Thyroid gland (tissue), 4 donors: ENCODE measurements at places on chromosomes 1 and 21. TPM values are rescaled to one million over a fixed set of nuclear protein-coding genes. Genes with fewer than 3 reads are reported as not detected.
A peak's percentile ranks its signal among the peaks of the same experiment; 100 is the strongest.

Gene RORC
- 48.4 TPM for total RNA-seq

Gene LMX1A
- not detected for total RNA-seq

Gene LIX1L
- 21.3 TPM for total RNA-seq

Gene ASAP3
- total RNA-seq, result 72.5 TPM

Gene ZNF695
- total RNA-seq, result 0.11 TPM

Gene S100A11
- 136 TPM for total RNA-seq

Gene SLC16A4
- total RNA-seq, result 30.5 TPM

Gene SLC37A1
- total RNA-seq, result 36.9 TPM

Gene TNFRSF9
- total RNA-seq, result not detected

Gene IGSF21
- total RNA-seq, result 2.6 TPM

Gene MFAP2
- 21.1 TPM for total RNA-seq

- H3K4me1 ChIP-seq, result peaks cover 22% of the 10 kb centered on the region
- H3K4me3 ChIP-seq, result no peak overlapping the region
Observed at GRCh38 chr21:41428847-41429246, 2.8 kb downstream of the MX1 start.

DNA sequence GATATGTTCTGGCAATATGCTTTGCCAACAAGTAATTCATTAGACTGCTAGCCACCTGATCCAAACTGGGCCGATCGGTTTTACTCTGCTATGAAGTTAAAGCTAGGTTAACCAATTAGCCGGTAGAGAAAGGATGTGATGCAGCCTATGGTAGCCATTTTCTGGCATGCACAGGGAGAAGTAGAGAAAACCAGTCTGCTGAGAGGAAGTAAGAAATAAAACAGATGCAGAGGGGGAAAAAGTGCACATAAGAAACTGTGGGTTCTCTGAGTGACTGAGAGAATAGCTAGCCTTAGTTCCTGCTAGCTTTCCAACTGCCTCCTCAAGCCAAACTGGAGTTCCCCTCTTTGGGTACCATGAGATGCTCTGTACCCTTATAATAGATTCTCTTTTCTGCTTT lies 52.8 kb downstream of the ARID4B start:
- H3K4me3 ChIP-seq, result no peak overlapping the region
- no peak overlapping the region for H3K27ac ChIP-seq
- H3K36me3 ChIP-seq, result no peaks in the 10 kb centered on the region
- DNase-seq, result no peak
- H3K27me3 ChIP-seq, result no peaks in the 10 kb centered on the region
- peaks cover 25% of the 10 kb centered on the region for H3K4me1 ChIP-seq

DNA sequence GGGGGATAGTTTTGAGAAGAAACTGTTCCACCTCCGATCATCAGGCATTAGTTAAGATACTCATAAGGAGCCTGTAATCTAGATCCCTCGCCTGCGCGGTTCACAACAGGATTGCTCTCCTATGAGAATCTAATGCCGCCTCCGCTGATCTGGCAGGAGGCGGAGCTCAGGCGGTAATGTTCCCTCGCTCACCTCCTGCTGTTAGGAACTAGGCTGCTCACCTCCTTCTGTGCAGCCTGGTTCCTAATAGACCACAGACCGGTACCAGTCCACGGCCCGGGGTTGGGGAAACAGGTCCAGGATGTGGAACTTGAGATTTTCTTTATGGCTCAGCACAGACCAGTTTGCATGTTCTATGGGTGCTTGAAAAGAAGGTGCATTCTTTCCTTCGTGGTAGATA lies 27.2 kb upstream of the FAM3B start:
- no peak overlapping the region for H3K27ac ChIP-seq
- H3K4me3 ChIP-seq, result no peak overlapping the region
- H3K36me3 ChIP-seq, result no peaks in the 10 kb centered on the region
- peak; percentile 41 for DNase-seq
- no peaks in the 10 kb centered on the region for H3K4me1 ChIP-seq
- H3K27me3 ChIP-seq, result no peaks in the 10 kb centered on the region

- H3K4me1 ChIP-seq, result peaks cover 3% of the 10 kb centered on the region
- no peak for DNase-seq
- H3K27me3 ChIP-seq, result no peaks in the 10 kb centered on the region
- no peaks in the 10 kb centered on the region for H3K36me3 ChIP-seq
Observed at GRCh38 chr1:27873671-27874384, 1.5 kb downstream of the THEMIS2 start.

DNA sequence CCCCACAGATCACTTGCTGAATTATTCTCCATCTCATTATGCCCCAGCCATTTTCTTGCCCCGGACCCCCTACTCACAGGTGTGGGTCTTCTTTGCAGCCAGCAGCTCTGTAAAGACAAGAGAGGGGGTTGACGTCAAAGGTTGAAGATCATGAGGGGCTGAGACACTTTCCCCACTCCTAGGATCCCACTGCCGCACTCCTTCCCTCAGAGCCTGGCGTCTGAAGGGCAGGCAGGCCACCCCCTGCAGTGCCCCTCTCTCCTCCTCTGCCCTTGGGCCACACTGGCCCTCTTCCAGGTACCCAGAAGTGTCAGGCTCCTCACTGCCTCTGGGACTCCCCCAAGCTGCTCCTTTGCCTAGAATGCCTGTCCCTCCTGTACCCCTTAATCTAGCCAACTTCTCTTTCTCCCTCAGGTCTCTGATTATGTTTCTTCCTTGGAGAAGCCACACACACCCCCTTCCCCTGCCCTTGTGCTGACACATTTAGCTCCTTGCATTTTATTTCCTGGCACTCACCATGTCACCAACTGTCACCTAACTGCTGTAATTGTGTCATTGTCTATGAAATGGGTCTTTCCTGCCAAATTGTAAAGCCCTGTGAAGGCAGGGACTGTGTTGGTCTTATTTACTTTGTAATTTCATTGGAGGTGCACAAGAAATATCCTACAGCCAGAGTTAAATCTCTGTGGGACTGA lies 2.1 kb downstream of the RORC start:
- no peak for DNase-seq
- H3K27ac ChIP-seq, result no peak overlapping the region
- peaks cover 51% of the 10 kb centered on the region for H3K4me1 ChIP-seq
- H3K27me3 ChIP-seq, result no peaks in the 10 kb centered on the region

GRCh38 chr1:178684542-178685000 lies 40.5 kb upstream of the RALGPS2 start:
- H3K4me3 ChIP-seq, result no peak overlapping the region
- H3K27me3 ChIP-seq, result no peaks in the 10 kb centered on the region
- H3K27ac ChIP-seq, result no peak overlapping the region
- H3K4me1 ChIP-seq, result no peaks in the 10 kb centered on the region
- H3K36me3 ChIP-seq, result no peaks in the 10 kb centered on the region

GRCh38 chr1:226549937-226550671 lies 1.5 kb downstream of the STUM start:
- peak overlapping the region; percentile 29 for H3K4me3 ChIP-seq
- peak; percentile 44 for DNase-seq
- no peaks in the 10 kb centered on the region for H3K36me3 ChIP-seq
- peaks cover 23% of the 10 kb centered on the region for H3K4me1 ChIP-seq
- no peaks in the 10 kb centered on the region for H3K27me3 ChIP-seq

DNA sequence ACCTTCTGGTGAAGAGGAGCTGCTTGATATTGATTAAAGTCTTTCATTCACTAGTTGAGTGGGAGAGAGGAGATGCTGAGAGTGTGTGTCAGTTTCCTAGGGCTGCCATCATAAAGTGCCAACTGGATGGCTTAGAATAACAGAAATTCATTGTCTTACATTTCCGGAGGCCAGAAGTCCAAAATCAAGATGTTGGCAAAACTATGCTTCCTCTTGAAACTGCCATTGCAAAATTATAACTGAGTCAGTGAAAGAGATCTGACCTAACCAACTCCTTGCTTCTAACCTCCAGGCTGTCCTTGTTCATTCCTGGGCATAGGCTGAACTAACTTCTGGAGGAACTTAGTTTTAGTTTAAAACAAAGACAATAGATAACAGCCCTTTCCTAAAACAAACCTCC lies 47.1 kb downstream of the PTGS2 start:
- no peak for DNase-seq
- no peaks in the 10 kb centered on the region for H3K36me3 ChIP-seq
- H3K4me1 ChIP-seq, result no peaks in the 10 kb centered on the region
- no peak overlapping the region for H3K27ac ChIP-seq
- no peak overlapping the region for H3K4me3 ChIP-seq
- no peaks in the 10 kb centered on the region for H3K27me3 ChIP-seq

- no peak overlapping the region for H3K4me3 ChIP-seq
- no peaks in the 10 kb centered on the region for H3K4me1 ChIP-seq
- H3K27ac ChIP-seq, result no peak overlapping the region
- DNase-seq, result no peak
- no peaks in the 10 kb centered on the region for H3K27me3 ChIP-seq
Observed at GRCh38 chr1:95582191-95582590, 348.2 kb downstream of the RWDD3 start.

DNA sequence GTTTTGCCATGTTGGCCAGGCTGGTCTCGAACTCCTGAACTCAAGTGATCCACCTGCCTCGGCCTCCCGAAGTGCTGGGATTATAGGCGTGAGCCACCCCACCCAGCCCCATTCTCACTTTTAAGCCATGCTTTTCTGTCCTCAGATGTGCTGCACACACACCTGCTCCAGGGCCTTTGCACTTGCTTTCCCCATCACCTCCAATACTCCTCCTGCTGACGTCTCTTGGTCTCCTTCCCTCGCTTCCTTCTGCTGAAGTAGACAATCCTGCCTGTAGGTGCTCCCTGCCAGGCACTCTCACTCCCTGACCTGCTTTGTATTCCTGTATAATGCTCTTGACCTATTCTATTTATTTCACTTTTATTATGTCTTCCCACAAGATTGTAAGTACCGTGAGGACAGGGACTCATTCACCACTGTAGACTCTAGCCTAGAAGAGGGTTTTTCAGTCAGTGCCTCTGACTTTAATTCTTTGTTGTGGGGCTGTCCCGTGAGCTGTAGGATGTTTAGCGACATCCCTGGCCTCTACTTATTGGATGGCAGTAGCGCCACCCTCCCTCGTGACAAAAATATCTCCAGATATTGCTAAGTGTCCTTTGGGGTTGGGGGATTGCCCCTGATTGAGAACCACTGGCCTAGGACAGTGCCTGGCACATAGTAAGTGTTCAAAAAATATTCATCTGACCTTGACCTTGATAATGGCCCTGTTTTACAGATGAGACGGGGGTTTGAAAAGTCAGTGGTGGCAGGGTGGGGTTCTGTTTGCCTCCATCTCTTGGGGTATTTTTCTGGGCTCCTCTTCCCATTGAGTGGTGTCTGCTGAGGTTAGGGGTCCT lies 4.6 kb downstream of the TNFRSF1B start:
- no peaks in the 10 kb centered on the region for H3K36me3 ChIP-seq
- H3K4me1 ChIP-seq, result peaks cover 40% of the 10 kb centered on the region
- no peak overlapping the region for H3K4me3 ChIP-seq
- no peak for DNase-seq
- no peak overlapping the region for H3K27ac ChIP-seq

DNA sequence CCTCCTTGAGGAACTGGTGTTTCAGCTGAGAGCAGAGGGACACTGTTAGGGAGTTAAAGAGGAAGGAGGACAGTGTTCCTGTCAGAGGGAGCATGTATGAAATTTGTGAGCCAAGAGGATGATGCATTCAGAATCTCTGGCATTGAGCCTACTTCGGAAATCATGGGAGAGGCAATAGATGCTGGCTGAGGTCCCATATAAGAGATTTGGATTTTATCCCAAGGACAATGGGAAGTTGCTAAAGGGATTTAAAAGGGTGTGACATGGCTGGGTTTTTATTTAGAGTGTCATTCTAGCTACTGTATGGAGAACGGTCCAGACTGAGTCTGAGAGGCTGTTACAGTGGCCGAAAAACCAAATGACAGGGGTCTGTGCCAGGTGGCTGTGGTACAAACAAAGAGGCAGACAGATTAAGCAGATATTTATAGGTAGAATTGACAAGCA lies 403.2 kb upstream of the B3GALT2 start:
- peaks cover 18% of the 10 kb centered on the region for H3K4me1 ChIP-seq
- H3K27ac ChIP-seq, result no peak overlapping the region
- DNase-seq, result no peak
- H3K36me3 ChIP-seq, result no peaks in the 10 kb centered on the region
- no peak overlapping the region for H3K4me3 ChIP-seq

- peak; percentile 42 for DNase-seq
- peak overlapping the region; percentile 58 for H3K27ac ChIP-seq
- H3K36me3 ChIP-seq, result no peaks in the 10 kb centered on the region
Observed at GRCh38 chr1:59367301-59368007, 70.6 kb downstream of the FGGY start.

- H3K4me1 ChIP-seq, result peaks cover 3% of the 10 kb centered on the region
- no peaks in the 10 kb centered on the region for H3K36me3 ChIP-seq
- no peak overlapping the region for H3K27ac ChIP-seq
- no peak overlapping the region for H3K4me3 ChIP-seq
- DNase-seq, result no peak
- no peaks in the 10 kb centered on the region for H3K27me3 ChIP-seq
Observed at GRCh38 chr1:4734791-4735190, 80.4 kb downstream of the AJAP1 start.

DNA sequence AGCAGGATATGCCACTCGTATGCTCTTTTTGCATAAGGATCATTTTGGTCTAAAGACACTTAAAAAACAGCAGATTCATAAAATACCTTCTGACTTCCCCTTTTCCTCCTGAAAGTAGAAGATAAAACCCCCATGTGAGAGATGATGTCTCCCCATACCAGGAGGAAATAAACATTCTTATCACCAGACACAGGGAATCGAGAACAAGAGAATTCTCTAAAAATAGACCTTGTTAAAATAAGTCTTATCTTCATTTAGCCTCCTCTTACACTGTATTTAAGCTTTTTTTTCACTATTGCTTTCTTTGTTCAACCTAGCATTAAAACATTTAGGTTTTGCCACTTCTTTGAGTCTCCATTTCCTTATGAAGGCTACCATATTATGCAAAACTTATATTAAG lies 709.3 kb downstream of the KCNT2 start:
- H3K4me1 ChIP-seq, result no peaks in the 10 kb centered on the region
- H3K4me3 ChIP-seq, result no peak overlapping the region
- no peak overlapping the region for H3K27ac ChIP-seq
- no peak for DNase-seq
- H3K27me3 ChIP-seq, result no peaks in the 10 kb centered on the region
- no peaks in the 10 kb centered on the region for H3K36me3 ChIP-seq

GRCh38 chr1:193558491-193559028 lies 372.1 kb upstream of the B3GALT2 start:
- H3K4me1 ChIP-seq, result no peaks in the 10 kb centered on the region
- no peaks in the 10 kb centered on the region for H3K27me3 ChIP-seq
- H3K27ac ChIP-seq, result no peak overlapping the region
- H3K36me3 ChIP-seq, result no peaks in the 10 kb centered on the region
- no peak overlapping the region for H3K4me3 ChIP-seq

DNA sequence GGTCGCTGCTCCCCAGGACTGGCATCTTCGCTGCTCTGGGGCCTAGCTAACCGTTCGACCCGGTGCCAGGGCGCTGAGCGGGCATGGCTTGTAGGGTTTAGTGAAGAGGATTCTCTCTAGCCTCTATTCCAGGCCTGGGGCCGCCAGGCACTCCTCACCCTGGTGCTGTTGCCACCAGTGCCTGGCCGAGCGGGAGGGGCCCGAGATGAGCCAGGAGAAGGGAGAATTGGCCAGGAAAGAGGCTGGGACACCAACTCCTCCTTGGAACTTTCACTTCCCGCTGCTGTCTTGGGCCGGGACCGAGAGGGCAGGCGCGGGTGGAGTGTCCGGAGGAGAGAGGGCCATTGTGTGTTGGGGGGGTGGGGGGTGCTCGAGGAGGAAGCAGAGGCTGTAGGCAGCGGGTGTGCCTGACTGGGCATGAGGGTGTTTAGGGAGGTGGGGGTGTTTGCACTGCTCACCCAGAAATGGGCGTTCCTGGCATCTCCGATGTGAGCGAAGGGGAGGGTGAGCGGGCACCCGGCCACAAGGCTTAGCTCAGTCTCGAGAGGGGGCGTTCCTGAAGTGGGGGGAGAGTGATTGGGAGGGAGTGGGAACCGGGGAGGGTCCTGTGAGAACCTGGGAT lies 772 bp downstream of the ADAM15 start:
- H3K4me3 ChIP-seq, result peak overlapping the region; percentile 54
- H3K4me1 ChIP-seq, result peaks cover 9% of the 10 kb centered on the region
- H3K27me3 ChIP-seq, result no peaks in the 10 kb centered on the region
- peak; percentile 57 for DNase-seq
- peak overlapping the region; percentile 73 for H3K27ac ChIP-seq
